Ecto neural progenitor cell (in vitro differentiated cells): ENCODE measurements at places on chromosomes 13 and 19.

DNA sequence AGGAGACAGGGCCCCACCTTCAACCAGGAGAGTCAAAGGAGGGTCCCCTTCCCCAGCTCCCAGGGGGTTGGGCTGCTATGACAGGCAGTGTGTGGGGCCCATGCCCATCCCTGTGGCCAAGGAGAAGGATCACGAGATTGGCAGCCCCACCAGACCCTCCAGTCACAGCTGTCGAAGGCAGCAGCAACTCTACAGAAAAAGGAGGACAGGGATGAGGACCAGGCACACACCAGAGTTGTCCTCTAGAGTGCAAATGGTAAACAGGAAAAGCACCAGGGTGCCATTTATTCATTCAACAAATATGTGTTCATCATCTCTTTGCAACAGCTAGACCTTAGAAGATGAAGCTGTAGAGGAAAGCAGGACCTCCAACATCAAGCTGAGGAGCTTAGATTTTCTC lies 4.1 kb downstream of the PTH2 start:
- DNase-seq, result no peak

DNA sequence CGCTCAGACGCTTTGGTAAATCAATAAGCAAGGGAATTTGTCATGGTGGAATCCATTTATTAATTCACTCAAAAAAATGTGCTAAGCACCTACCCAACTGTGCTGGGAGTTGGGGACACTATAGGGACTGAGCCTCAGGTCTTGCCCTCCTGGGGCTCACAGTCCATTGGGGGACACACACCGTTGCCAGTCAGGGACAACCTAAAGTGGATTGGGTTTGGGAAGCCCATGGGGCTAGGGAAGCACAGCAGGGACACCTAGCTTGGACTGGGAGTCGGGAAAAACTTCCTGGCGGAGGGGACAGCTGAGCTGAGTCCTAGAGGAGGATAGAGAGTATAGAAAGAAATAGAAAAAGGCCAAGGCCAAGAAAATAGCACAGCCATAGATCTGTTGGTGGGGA lies 8.5 kb downstream of the FOSB start:
- DNase-seq, result no peak

DNA sequence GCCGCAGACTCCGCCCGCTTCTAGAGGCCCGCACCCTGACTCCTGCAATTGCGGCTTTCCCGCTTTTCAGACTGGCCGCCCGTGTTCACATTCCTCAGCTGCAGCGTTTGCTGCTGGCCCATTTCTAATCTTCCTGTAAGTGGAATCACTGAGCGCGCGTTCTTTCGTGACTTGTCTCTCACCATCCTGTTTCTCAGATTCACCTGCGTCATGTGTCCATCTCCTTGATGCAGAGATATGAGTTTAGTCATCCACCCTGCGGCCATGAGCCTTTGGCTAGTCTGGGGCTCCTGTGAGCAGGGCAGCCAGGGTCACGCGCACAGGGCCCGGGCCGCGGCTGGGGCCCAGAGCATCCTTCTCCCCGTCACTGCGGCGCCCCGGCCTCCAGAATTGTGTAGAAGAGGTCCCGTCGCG lies 110.0 kb downstream of the CRYL1 start:
- DNase-seq, result no peak

DNA sequence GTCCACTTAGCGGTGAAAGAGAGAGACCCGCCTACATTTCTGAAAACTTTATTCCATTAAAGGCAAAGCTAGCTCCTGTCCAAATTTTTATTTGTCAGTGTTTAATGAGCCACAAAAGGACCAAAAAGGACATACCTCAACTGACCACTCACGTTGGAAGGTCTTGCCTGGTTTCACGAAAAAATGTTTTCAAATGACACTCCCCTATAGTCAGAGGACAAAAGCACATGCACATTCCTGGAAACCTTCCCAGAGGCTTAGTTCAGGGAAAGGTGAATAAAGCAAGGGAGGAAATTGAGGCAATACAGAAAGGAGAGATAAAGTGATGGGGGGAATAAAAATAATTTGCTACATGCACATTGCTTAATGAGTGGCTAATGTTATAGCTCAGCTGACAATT lies 55.6 kb downstream of the DOCK9 start:
- DNase-seq, result no peak

DNA sequence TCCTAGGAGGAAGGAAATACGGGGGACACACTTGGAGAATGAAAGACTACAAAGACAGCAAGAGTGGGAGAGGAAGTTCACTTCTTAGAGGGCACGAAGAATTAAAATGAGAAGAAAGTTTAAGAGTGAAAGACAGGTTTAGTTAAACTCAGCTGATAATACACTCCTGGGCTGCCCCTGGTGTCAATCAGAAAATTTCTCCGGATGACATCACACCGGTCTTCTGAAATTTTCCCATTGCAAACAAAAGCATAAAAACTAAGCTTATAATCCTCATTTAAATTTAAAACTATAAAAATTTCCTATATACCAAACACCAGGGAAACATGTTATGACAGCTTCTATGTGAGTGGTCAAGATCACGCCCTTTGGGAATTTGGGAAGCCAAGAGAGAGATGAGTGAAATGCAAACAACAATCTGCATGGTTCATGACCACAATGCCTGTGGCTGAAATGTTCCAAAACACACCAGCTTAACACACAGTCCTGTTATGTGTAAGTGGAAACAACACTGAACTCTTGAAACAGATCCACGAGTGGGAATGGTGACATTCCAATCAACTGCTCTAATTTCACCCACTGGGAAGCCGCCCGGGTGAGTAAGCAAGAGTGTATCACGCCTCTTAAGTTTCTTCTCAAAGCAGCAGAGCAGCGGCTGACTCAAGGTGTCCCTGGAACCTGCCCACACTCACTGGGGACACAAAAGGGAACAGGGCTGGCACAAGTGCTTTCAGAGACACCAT lies 49.0 kb downstream of the BRD4 start:
- no peak for DNase-seq

DNA sequence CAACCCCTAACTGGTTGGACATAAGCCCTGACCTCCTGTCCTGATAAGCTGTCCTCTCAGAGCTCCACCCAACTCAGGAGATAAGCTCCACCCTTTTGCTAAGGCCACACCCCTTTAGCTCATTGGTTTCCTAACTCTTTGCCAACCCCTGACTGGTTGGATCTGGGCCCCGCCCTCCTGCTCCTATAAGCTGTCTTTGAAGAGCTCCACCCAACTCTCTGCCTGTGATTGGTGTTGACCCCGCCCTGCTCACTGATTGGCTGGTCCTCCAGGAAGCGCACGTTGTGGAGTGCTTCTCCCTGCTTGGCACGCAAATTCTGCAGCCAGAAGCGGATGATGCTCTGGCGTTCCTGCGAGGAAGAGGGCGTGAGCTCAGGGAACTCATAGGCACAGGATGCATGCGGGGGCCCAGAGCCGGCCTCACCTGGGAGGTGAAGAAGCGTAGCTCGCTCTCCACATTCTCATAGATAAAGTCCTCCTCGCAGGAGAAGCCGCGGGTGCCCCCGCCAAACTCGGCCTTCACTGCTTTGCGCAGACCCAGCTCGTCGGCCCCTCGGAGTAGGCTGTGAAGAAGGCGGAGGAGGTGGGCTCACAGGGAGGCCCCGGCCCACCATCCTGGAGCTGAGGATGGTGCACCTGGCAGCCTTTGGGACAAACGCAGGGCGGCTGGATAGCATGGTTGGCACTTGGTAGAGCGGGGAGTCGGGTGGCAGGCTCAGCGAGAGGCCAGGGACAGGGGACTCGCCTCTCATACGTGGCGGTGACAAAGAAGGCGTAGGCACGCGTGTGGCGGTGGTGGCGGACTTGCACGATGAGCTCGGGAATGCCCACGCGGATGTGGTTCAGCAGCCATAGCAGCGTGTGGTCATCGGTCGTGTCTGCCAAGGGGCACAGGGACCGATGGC lies 1.7 kb downstream of the ANO8 start:
- DNase-seq, result peak; percentile 67

GRCh38 chr13:93926425-93926824 lies 553.1 kb downstream of the DCT start:
- DNase-seq, result no peak

GRCh38 chr19:18743784-18744418 lies 47.2 kb downstream of the COMP start:
- DNase-seq, result no peak
